ENCODE measurements at places on chromosomes 3 and 15.

DNA sequence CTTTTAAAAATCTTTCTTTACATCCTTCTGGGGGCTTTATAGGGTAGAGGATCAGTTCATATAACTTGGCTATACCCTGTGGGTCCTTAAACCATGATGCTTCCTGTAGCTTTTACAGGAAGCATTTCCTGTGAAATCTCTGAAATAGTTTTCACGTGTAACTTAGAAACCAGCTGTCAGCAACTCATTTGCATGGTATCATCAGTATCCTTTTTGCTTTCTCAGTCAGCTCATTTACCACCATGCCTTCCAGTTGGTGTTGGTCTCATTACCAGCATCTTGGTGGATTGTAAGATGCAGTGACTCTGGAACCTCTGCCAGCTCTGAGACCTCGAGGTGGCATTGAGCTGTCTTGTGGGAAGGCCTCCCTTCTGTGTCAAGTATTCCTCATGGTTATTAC, 96.7 kb upstream of the MYZAP start:
- DNase-seq = no peak

GRCh38 chr15:67762610-67763368, 62.5 kb upstream of the SKOR1 start:
- peak; percentile 50 for DNase-seq

DNA sequence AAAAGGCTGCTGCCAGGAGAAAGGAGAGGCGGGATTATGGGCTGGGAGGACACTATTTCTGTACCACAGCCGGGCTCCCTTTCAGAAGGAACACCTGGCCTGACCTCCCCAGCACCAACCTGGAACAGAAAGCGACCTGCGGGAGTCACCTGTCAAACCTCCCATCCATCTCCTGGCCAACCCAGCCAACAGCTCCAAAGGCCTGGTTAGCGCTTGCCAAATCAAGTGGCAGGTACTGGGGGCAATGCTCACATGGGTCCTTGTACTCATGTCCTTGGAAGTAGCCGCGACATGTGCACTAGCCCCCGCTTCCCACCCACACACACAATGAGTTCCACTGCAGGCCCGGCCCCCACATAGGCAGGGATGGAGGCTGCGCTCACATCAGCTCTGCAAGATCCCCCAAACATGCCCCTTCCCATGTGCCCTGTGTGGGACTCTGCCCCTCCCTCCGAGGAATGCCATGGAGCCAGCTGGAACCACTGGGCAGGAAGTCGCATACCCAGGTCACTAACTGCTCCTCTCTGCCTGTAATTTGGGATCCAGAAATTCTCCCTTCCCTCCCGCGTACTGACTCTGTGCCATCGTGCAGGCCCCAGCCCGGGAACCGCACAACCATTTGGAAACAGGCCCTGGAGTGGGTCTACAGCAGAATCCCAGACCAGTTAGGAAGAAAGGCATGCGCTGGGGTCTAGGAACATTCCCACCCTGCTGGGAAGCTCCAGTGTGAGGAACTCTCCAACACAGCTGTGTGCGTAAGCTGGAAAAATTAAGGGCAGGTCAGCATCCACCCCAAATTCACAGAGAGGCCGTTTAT, 98.9 kb downstream of the LRIG1 start:
- no peak for DNase-seq

DNA sequence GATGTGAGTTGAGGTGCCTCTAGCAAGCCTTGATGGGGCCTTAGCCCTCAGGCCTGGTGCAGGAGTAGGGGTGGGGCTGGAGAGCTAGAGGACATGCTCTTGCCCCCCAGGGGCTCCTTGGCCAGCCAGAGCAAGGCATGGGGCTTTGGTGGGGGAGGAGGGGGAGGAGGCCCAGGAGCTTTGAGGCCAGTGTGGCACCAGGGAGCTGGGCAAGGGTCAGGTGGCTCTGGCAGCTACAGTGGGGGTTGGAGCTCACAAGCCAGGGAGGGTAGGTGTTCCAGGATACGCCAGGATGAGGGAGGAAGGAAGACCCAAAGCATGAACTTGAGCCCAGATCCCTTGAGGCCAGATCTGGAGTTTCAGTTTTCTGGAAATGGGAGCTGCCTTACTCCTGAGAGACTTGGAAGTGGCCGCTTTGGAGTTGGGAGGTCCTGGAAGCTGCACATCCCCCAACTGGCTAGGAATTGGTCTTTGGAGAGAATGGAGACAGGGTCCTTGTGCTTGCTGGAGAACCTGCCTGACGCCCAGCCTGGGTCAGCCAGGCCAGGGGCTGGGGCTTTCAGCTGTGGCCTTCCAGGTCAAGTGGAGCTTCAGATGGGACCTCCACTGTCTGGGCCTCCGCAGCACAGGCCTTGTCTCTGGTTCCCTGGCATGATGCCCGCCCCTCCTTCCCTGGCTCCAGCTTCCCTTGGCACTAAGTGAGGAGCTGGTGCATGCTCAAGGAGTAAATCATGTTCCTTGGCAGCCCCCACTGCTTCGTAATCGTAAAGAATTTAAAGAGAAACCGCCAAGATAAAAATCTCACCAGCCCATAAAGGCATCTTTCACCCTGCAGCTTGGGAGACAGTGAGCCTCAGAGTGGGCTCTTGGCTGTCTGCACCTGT, 8.7 kb downstream of the SEMA3F start:
- DNase-seq = no peak

- DNase-seq = no peak
These were observed 61.0 kb downstream of the ATP8B4 start for GRCh38 chr15:50057905-50058639.

Measured in GM19239 (cell line).